Left lung (tissue), 14 donors: ENCODE measurements at places on chromosomes 16 and 17. TPM values are rescaled to one million over a fixed set of nuclear protein-coding genes. Genes with fewer than 3 reads are reported as not detected.

CALB2 gene
- polyA plus RNA-seq, result not detected

NHLRC4 gene
- polyA plus RNA-seq, result 3.4 TPM

GALR2 gene
- polyA plus RNA-seq, result not detected

DNA sequence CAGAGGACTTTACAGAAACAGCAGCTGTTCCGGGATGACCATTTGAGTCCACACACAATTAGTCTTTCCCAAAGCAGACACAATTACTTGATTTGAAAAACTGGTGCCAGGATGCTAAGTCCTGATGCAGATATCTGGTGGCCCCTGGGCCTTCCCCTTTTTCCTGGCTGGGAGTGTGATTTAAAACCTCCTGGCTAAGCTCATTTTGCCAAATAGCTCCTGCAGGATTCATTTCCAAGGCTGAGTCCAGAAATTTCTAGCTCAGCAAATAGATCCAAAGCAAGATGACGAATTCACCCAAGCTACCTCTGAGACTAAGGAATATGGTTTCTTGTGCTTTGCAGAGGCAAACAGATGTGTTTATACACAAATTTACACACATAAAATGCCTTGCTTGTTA, 422.2 kb downstream of the CA10 start:
- DNase-seq, result no peak

DNA sequence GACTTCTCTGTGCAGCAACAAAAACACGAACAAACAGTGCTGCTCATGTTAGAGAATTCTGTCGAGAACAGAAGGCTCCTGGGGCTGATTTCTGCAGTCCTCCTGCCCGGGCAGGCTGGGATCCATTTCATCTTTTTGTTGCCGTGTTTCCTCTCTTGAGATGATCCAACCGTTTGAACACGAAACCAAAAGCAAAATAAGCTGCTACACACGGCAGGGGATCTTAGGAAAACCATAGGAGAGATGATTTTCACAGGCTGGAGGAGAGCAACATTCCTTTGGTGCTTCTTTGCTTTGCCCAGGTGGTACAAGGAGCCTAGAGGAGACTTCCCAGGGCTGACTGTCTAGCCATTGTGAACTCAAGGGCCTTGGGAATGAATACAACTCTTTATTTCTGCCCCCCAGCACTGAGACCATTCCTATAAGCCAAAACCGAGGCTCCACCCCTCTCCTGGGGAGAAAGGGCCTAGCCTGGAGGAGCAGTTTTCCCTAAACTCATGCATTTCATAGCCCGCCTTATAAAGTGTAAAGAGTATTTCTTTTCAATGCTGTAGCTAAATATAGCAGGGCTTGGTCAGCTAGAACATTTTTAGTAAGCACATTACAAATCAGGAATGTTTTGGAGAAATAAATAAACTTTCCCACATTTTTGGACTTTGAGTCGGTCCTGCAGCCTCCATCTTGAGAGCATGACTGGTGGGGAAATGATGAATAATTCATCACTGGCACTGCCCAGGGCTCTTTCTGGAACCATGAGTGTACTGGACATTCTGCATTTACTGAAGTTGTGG, 7.7 kb downstream of the FOXL1 start:
- no peak for DNase-seq

DNA sequence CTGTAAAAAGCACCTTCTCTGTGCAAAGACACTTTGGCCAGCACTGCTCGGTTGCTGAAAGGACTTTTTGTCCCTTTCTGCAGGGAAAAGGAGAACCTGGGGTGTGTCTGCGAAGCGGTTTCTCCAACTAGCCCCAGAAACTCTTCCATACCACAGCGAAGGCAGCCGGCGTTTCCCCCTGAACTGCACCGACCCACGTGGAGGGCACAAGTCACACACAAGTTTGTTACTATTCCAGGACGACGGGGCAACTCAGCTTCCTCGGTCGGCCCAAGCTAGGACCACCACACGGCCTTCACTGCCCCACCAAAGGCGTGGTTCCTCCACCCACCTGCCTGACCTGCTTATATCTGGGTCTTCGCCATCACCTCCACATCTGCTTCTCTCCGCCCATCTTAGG, 1.9 kb downstream of the RTN4RL1 start:
- no peak for DNase-seq

GRCh38 chr17:61368049-61368831, 31.4 kb upstream of the TBX2 start:
- DNase-seq, result no peak
